ENCODE measurements at places on chromosomes 1 and 21.
A peak's percentile ranks its signal among the peaks of the same experiment; 100 is the strongest.

DNA sequence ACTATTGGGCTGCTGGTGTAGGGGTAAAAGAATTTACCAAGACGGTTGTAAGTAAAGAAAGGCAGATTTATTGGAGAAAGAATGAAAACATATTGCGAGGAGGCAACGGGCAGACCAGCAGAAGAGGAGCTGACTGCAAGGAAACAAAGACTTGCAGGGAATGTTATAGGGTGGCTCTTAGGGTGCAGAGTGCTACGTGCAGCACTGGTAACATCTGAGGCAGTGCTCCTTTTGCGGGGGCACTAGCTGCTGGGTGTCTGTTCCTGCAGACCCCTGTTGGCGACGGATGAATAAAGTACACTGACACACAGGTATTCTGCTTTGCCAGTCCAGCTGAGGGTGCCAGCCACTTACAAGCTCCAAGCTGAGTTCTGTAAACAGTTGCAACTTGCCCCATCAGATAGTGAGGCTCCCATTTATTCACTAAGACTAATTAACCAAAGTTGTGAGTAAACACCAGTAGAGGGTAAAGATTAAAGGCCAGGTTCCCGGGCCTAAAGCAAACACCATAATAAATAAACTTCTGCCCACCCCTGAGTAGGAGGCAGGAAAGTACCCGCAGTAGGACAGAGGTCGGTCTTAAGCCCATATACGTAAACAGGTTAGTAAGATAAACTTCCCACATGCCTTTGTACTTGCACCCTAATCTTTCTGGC lies 140.2 kb upstream of the KCNK1 start:
- DNase-seq: no peak

DNA sequence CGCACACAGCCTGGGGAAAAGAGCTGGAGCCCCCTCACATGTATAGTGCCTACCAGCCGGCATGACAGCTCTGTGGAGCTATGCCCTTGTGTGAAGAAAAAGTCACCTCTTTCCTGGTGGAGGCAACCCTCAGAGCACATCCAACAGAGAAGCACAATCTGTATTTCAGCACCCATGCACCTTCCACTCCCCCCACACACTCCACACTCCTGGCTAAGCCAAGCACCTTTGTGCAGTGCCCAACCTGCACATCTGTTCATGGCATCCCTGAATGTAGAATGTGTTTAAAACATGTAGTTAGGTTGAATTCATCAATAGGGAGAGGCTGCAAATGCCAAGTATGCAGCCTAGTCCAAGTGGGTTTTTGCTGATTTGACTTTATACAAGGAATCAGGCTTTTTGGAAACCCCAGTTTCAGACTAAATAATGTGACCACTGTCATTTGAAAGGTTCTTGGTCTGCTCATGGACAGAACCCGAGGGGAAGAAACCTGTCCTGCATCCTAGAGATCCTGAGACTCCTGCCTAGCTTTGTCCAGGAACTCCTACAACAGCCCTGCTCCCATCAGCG lies 197.1 kb downstream of the TOMM20 start:
- DNase-seq: no peak

- DNase-seq: peak; percentile 12
Measured at GRCh38 chr21:22965455-22966135, 1967.4 kb downstream of the NCAM2 start.

DNA sequence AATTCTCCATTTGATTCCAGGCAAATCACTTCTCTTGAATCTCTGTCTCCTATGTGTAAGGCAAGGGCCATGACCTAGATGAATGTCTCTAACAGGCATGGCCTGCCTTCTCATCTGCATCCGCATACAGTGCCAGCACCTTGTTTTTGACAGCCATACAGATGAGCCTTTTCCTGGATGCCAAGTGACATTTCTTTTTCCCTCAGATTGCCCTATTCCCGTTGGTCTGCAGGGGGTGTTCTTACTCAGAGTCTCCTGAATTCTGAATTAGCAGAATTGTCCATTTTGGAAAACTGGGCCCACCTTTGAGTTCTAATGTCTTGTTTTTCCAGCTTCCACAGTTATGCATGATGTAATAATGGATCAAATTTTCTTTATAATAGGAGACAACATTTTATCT lies 88.0 kb upstream of the ADAR start:
- DNase-seq: no peak

GRCh38 chr1:28037946-28038345 lies 50.5 kb downstream of the EYA3 start:
- DNase-seq: no peak

- no peak for DNase-seq
Measured at GRCh38 chr1:54591127-54591756, 32.1 kb downstream of the FAM151A start.

- DNase-seq: no peak
Measured at GRCh38 chr1:173733912-173734311, 19.1 kb downstream of the KLHL20 start.

DNA sequence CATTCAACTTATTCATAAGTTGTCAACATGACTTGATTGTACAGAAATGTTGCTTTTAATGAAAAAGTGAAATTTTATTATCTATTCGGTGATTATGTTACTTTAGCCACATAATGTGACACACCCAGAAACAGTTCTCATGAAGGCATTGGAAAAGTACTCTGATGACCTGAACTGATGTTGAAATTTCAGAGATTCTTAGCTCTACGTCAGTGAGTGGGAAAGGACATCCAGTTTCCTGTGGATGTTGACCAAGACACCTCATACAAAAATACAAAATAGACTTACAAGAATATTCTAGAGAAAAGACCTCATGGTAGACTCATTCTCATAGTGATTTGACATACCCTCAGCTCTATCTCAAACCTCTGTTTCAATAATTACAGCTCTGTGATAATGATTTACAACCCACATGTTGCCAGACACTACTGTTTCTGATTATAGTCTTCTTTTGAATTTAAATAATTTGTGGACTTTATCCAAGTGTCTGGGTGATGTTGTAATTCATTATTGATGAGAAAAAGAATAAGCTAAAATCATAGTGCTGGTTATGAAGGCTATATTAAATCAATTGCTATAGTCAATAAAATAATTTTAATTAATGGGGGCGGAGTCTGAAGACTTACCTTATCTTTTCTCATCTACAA lies 37.3 kb downstream of the KCNK2 start:
- no peak for DNase-seq

DNA sequence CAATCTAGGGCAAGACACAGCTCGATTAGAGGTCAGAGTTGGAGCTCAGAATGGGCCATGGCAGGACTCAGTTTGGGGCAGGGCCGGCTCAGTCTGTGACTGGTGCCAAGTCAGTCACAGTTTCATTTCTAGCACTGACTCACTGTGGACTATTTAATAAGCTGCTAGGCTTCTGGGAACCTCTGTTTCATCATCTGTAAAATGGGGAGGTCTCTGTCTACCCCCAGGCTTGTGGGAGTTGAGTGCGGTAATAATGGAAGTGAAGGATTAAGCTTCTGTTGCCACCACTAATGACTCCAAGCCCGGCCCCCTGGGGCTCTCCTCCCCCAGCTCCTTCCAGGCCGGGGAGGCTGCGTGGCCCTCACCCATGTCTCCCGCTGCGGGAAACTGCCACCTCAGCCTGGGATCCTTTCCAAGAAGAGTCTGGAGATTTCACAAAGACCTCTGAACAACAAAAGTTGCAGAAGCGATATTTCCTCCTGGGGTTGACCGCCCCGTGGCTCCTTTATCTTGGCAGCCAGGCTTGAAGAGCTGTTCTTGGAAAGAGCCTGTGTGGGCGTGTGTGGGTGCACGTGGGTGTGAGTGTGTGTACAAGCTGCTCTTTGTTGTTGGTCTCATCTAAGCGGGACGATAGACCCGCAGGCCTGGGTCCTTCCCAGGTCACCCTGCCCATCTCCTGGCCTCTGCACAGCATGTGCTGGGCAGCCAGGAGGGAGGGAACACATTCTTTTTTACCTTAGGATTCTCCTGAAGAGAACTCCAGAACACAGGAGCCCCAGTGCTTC lies 29.1 kb downstream of the KNCN start:
- DNase-seq: peak; percentile 76

- no peak for DNase-seq
Measured at GRCh38 chr1:218787826-218788225, 385.9 kb upstream of the LYPLAL1 start.
